GM04504 (cell line): ENCODE measurements at places on chromosomes 12 and 14.

DNA sequence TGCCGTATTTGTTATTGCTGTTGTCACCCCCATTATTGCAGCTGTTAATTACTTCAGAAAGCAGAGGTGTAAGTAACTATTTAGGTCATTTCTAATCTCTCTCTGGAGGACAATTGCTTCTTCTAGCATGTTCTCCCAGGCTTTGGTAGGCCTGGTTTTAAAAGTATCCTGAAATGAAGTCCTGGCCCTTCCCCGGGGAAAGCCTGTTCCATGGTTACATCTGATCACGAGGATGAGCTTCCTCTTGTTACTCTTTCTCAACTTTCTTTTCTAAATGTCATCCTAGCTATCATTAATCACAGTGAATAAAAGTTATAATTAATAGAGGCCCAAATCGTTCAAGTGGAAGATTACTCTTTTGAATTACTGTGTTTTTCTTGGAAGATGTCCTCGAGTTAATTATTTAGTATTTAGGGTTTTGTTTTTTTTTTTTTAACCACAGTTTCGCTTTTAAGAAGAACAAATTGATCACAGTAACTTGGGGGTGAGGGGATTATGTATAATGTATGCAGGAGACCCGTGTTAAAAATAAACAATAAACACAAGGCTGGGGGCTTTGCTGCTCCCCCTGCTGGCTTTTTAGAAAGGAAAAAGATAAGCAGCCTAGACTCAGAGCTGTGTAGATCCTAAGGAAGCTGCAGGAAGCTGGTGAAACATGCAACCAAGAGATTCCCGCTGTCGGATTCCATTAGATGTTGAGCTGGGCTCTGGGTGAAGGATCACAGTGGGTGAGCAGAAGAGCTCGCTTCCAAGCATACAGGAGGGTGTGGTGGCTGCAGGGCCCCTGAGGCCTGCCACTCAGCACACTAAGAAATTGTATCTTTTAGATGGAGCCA, 420.1 kb downstream of the FUT8 start:
- DNase-seq = no peak

GRCh38 chr12:124010687-124011086, 37.7 kb downstream of the ZNF664 start:
- DNase-seq = no peak

DNA sequence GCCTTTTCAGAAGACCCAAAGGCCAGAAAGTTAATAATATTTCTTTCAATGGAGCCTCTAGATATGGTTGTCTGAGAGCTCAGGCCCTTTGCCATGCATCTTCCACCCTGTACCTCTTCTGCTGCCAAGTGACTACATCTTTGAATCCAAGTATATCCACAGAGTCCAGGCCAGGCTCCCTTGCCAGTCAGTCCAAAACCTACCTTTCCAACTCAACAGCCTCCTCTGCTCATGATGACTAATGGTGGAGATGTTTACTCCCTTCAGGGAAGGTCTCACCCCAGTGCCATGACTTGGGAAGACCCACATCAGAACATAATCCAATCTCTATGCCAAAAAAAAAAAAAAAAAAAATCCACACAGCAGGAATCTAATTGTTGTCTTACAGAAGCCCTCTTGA, 20.4 kb downstream of the TTC9 start:
- DNase-seq = no peak

- no peak for DNase-seq
Observed at GRCh38 chr12:116693286-116694227, 44.3 kb downstream of the SPRING1 start.

GRCh38 chr12:72313806-72314205, 41.6 kb downstream of the TRHDE start:
- no peak for DNase-seq
